Stimulated activated CD4-positive, alpha-beta T cell treated with anti-CD3 and anti-CD28 coated beads, Interleukin-2, amount 100 ng/mL, for 24 hours (primary cell): ENCODE measurements at places on chromosomes 4 and X.

DNA sequence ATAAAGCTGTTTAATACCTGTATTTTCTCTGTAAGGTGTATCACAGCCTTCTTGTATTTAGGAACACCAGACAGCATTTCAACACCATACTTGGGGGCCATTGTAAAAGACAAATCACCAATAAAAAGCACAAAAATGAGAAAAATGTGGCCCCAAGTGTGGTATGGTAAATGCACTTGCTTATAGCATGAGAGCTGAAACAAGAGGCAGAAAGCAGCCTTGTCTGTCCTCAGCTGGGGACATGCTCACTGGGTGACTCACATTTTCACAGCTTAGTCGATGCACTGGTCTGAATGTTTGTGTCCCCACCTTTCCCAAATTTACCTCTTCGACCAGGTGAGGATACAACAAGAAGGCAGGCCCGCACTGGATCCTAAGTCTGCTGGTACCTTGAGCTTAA, 639.7 kb upstream of the AGA start:
- DNase-seq = no peak

DNA sequence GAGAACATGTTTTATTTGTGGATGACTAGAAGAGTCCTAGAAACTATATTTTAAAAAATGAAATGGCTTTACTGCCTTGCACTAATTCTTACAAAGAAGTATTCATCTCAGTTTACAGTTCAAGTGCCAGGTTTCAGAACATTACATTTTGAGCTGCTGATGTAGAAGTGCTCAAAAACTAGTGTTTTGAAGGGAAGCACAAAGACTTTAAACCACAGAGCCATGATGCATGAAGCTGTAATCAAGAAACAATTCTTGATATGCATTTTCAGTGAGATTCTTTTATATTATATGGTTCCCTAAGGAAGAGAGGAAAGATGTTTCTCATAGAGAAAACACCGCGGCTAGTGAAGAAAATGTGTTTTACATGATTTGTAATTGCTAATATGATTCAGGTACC, 1163.0 kb downstream of the RAPGEF2 start:
- DNase-seq = no peak

DNA sequence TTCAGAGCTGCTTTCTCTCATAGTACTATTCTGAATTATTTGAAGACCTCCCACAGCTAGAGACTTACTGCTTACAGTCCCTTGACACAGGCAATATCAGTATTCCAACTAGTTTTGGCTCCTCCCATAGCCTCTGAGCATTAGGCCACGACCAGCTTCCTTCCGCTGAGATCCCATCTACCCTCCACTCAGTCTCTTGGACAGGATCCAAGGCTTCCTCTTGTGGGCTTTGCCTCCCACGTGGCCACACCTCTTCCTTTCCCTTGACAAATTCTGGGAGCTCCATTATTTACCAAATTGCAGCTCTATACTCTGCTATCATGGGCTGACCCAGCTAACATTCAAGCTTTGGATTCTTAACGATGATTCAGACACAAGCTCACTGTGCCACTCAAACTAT, 470.4 kb upstream of the GALNT7 start:
- no peak for DNase-seq

DNA sequence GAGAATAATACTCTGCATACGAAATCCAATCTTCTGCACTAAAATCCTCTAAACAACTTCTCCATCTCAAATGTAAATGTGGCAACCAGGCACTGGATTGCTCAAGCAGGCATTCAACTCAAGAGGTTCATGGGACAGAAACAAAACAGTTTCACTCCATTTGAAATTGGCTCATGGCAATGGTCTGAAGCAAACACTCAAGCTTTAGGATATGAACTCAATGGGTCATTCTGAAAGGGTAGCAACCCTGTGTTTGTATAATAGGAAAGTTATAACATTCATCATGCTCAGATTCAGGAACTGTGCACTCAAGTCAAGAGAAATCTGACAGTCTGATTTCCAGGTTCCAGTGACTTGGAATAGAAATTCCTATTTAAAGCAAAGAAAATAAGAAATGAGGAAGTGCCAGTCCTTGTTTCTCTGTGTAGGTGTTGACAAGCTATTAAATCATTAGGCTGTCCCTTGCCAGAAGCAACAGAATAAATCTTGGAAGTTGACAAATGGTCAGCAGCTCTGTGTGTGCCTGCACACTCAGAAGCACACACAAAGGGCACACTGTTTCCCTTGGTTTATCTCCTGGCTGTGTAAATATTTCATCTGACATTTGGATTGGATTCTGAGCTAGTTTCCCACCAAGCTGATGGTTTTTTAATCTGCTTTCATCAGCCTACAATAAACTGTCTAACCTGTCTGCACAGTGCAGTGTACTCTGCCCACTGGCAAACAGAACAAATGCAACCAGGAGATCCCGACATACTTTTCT, 75.9 kb upstream of the CITED1 start:
- DNase-seq = no peak

DNA sequence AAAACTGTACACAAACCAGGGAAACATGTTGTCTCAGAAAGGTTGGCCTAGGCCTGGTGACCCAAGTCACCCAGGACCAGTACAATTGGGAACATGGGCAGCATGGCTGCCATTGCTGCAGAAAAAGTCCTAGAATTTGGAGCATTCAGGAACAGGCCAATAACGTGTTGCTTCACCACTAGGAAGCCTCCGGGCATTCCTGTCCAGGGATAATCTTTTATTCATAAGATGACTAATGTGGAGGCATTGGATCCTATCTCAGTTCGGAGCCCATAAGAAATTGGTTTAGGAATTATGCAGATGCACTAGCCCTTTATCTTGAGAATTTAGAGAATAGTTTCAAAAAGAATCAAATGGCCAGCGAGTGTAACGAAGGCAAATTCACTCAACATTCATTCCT, 242.8 kb upstream of the NDST4 start:
- no peak for DNase-seq

- no peak for DNase-seq
These were observed 61.0 kb downstream of the INTS6L start for GRCh38 chrX:135581496-135581895.

- no peak for DNase-seq
These were observed 73.3 kb downstream of the TASL start for GRCh38 chrX:30504309-30504708.

- no peak for DNase-seq
These were observed at the start of gene APLN for GRCh38 chrX:129654652-129655546. Gene APLN (minus strand): TSS chrX:129654956. CDS start chrX:129654630, 326 bp downstream.
